NCI-H146 (cell line): ENCODE measurements at places on chromosomes 1 and 21.

DNA sequence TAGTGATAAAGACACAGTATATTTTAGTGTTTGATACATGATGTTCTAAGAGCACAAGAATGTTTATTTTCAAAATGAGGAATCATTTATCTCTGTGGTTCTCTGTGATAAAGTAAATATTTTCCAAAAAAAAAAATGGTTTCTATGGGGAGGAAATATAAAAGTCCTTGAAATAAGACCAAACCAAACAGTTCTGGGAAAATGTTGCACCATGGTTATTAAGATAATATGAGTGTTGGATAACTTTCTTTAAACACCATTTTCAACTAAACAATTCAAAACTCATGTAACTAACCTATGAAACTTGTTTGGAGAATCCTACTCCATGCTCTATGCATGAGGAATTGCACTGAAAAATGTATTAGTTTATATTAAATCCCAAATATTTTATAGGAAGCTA, 184.6 kb downstream of the KCNT2 start:
- DNase-seq, result no peak

DNA sequence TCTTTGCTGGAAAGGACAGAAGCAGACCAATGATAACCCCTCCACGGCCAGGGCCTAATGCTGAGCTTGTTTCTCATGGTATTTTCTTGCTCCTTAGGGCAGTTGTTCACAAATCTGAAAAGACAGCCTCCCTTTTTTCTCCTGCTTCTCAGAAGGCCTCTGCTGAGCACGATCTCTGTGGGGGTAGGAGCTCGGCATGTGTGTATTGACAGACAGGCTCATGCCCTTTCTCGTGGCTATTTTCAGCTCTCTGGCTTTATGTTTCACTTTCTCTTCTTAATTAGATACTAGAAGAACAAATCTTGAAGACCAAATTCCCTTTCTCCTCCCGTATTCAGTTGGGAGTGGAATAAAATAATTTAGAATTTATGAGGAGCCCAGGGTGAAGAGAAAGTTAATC, 768 bp upstream of the RIIAD1 start:
- no peak for DNase-seq

- DNase-seq, result no peak
Measured at GRCh38 chr1:236809148-236809547, 14.1 kb downstream of the MTR start.

- DNase-seq, result no peak
Measured at GRCh38 chr1:93805027-93805610, 73.9 kb downstream of the DNTTIP2 start.

GRCh38 chr21:33238565-33239255, 9.0 kb downstream of the IFNAR2 start:
- no peak for DNase-seq

GRCh38 chr1:186837806-186838205, 9.1 kb downstream of the PLA2G4A start:
- DNase-seq, result no peak

- DNase-seq, result peak; percentile 11
Measured at GRCh38 chr1:42173155-42173933, 8.8 kb upstream of the GUCA2A start.

DNA sequence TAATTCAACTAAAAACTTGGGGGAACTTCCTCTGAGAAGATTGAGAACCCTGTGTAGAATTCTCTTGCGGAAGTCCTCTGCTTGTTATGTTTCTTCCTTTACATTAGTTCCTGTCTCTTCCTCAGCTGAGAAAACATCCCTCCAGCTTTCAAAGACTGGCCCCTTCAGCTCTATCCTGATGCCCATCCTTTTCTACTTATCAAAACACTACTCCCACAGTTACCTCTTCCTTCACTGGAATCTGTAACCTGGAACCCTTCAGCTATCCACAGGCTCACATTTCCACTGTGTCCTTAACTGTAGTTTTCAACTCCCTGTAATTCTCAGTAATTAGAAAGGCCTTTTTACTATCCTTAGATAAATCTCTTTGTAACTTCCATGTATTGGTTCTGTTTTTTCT, 6.0 kb upstream of the DEDD start:
- DNase-seq, result no peak

DNA sequence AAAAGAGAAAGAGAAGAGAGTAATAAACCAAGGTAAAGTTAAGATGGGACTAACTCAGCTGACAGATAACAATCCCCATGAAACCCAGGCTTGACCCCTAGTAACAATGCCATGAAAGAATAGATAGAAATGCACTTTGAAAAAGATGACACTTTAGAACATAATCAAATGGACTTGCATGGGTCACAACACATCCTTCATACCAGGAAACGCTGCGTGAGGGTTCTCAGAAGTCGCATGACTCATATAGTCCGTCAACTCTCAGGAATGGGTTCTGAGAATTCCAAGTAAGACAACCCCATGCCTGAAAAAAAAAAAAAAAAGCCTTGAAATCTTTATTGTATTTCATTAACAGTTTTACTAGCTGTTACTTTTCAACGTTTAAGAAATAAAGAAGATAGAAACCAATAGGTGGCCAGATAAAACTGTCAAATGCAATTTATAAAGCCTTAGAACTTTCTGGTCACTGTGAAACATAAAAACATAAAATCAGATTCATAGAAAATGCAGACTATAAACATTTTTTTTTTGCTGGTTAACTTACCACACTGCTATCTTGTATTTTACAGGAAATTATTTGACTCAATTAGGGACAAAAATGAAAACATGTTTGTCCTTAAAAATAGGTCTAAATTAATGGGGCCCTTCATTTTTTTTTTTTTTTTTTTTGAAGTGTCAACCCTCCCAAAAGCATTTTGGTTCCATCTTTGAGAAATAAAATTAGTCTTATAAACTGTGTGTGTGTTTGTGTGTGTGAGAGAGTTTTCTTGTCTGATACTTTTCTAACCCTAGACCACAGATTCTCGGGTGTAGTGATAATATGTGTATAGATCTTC, 202.1 kb downstream of the NCAM2 start:
- no peak for DNase-seq

DNA sequence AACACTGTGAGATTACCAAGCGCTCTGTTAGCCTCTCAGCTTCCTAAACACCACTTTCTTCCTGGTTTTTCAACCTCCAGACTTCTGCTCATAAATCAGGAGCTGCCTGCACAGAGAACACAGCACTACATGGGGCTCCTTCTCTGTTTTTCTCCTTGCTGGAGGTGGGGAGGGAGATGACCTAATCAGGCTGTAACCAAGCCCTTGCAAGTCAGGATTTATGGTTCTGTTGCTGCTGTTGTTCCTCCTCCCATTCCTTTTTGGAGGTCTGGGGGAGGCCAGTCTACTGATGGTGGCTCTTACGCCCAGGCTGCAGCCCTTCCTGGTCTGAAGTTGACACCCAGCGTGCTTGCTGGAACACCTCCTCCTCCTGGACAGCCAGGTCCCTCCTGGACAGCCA, 80.9 kb upstream of the AJAP1 start:
- DNase-seq, result no peak

GRCh38 chr1:117683571-117684285, 77.9 kb downstream of the TENT5C start:
- DNase-seq, result no peak

- peak; percentile 14 for DNase-seq
Measured at GRCh38 chr1:17370618-17371017, 1.4 kb upstream of the PADI6 start.
